ENCODE measurements at places on chromosomes 16 and 17.

DNA sequence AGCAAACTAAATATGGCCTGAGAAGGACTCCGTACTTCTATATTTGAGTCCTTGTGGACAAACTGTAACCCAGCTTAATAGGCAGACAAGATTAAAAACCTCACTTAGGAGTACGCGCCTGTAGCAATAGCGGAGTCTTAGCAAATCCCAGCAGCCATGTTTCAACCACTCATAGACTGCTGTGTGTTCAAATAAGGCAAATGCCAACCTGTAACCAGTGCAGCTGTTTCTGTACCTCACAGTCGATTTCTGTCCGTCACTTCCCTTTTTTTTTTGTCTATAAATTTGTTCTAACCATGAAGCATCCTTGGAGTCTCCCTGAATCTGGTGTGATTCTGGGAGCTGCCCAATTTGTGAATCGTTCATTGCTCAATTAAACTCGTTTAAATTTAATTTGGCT, 30.2 kb downstream of the TANC2 start:
- no peak for DNase-seq

- DNase-seq = no peak
These were observed 51.9 kb downstream of the NOS2 start for GRCh38 chr17:27748360-27748825.

DNA sequence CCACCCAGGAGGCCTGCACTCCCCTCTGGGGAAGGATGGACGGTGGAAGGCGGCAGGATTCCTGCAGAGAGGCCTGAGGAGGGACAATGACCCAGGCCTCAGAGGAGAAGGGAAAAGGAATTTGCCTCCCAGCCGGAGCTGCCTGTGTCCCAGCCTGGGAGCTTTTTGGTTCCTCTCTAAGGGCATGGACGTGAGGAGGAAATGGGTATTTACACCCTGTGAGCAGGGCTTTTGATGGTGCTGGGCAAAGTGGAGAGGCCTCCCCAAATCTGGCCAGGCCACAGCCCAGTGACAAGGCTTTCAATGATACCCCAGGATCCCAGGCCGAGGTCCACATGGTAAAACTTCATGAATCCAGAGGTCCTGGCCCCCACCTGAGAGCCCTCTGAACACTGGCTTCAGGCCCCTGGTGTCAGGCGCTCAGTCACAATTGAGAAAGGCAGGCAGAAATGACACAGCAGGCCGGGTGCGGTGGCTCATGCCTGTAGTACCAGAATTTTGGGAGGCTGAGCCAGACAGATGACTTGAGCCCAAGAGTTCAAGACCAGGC, 56.0 kb upstream of the DOC2B start:
- no peak for DNase-seq

- no peak for DNase-seq
These were observed 20.2 kb downstream of the TOM1L1 start for GRCh38 chr17:54920819-54921218.

- DNase-seq = no peak
These were observed 143.2 kb upstream of the CDH5 start for GRCh38 chr16:66223176-66223780.

DNA sequence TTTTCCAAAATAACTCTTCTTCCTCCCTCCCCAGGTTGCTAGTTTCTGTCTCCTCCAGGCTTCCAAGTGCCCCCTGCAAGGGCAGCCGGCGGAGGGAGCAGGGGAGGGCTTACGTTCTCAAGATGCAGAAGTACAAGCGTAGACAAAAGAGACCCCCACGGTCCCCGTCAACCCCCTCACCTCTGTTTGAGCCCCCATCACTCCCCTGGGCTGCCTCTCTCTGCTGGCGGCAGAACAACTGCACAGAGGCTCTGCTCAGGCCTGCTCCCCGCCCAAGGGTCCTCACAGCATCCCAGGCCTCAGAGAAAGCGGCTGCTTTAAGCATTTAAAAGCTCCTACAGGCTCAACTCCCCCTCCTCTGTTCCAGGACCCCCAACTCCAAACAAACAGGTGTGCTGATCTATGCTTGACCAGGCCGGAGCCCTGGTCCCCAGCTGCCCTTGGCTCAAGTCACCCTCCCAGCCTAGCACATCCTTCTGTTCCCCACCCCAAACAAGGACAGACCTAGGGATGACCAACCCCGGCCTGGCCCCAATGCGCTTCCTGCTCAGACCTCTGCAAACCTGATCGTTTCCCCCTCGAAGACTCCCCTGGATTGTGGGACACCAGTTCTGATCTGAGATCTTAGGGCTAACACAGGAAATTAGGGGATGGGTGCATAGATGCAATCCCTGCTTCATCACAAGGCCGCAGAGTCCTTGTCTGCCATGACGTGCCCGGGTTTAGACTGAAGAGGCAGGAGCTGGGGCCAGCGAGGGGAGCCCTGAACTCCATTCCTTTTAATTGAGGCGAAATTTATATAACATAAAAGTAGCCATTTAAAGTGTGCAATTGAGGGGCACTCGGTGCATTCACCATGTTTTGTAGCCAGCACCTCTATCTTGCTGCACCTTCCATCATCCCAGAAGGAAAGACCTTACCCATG, 17.2 kb upstream of the RBFOX3 start:
- no peak for DNase-seq

GRCh38 chr16:67039260-67040020, 10.5 kb downstream of the CBFB start:
- DNase-seq = no peak
